ENCODE measurements at places on chromosomes 5 and 9.

GRCh38 chr5:175713930-175714329 lies 56.1 kb downstream of the HRH2 start:
- no peak for DNase-seq

GRCh38 chr5:26578002-26578401 lies 460.4 kb downstream of the CDH9 start:
- DNase-seq = no peak

- DNase-seq = no peak
Observed at GRCh38 chr5:128264564-128265360, 181.2 kb downstream of the SLC12A2 start.

- no peak for DNase-seq
Observed at GRCh38 chr9:95434116-95435073, 82.4 kb downstream of the PTCH1 start.

DNA sequence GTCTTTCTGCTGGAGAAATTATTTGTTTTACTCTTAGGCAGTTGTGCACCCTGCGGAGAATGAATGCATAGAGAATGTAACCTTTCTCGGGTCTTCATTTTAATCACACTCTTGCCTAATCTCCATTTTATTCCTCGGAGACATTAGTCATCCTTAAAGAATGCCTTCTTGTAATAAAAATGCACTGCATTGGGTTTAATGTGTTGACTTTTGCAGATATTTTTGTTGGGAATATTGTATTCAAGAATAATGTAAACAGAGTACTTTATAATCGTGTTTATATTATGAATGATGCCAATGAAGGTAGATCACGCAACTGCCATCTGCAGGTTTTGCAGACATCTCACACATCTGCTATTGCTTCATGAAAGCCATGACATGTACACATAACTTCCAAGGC lies 1093.9 kb upstream of the CDH6 start:
- DNase-seq = no peak

DNA sequence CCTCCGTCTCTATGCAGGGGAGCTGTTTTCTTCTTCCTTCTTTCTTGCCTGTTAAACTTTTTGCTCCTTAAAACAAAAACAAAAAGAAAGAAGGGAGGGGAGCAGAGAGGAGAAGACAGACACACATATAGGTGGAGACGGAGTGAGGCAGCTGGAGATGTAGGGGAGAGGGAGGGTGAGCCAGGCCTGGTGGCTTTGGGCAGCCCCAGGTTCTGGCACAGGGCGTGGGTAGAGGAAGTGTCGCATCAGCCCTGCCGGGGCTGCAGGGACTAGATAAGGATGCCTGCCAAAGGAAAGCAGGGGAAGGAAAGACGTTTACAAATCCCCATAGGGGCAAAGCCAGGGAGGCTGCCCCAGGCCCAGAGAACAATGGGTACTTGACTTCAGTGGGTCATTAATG lies 38.7 kb upstream of the PTGS1 start:
- DNase-seq = no peak

GRCh38 chr9:126114409-126114760 lies 212.2 kb upstream of the MVB12B start:
- DNase-seq = no peak

- DNase-seq = no peak
Observed at GRCh38 chr5:103532086-103532734, 30.4 kb downstream of the NUDT12 start.

DNA sequence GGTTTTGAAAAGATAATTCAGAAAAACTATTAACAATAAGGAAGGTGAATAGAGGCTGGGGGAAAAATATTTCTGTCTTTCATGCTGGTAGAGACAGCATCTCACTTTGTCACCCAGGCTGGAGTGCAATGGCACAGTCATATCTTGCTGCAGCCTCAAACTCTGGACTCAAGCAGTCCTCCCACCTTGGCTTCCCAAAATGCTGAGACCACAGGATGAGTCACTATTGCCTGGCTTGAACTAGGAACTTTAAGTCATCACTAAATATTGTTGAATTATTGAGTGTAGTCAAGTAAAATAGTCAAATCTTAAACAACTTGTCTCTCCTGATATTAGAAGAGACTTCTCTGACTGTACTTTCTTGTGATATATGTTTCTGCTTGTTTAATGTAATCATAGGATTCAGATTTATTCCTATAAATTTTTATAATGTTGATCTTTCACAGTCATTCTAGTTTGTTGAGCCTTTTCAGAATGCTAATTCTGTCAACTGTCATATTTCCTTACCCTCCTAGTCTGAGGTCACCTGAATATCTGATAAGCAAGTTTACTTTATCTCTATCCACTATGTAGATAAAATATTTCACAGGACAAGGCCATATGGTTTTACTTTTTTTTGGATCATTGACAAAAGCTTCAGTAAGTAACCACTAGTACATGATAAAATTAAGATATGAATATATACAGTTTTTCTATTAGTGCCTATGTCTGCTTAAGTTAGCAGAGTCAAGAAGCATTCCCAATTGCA lies 1696.5 kb downstream of the MAT2B start:
- no peak for DNase-seq

DNA sequence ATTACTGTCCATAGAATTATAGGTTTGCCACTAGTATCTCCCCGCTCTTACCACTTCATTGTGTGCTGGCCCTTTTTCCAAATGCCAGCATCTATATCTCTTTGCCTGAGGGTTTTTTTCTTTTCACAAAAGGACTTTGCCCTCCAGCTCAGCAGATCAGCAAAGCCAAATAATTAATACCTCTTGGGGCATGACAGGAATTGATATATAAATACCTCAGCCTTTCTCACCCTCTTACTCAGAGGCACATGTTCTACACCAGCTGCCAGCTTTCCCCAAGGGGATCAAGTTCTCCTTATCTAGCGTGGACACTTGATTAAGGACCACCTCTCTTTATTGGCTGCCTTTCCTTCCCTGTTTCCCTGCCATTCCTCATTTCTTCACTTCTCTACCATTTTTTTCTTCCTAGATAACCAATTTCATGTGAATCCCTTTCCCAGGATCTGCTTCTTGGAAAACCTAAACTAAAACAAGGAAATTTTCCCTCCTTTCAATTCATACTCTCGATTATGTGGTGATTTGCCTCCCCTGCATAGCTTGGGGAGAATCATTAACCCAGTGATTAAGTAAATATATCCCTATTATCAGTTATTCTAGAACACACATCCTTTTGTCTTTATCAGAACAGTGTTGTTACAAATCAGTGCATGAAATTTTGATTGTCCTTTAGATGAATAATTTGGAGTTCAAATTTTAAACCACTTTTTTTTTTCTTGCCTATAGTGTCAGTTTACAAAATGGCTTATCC lies 6.9 kb upstream of the NUDT12 start:
- no peak for DNase-seq

GRCh38 chr5:522899-523440 lies 1.3 kb downstream of the SLC9A3 start:
- DNase-seq = no peak

GRCh38 chr5:172837640-172838039 lies 3.6 kb downstream of the ERGIC1 start:
- DNase-seq = peak; percentile 68

- no peak for DNase-seq
Observed at GRCh38 chr5:143887903-143888665, 76.1 kb downstream of the HMHB1 start.

GRCh38 chr5:179192185-179192890 lies 132.2 kb downstream of the ZNF354C start:
- no peak for DNase-seq

DNA sequence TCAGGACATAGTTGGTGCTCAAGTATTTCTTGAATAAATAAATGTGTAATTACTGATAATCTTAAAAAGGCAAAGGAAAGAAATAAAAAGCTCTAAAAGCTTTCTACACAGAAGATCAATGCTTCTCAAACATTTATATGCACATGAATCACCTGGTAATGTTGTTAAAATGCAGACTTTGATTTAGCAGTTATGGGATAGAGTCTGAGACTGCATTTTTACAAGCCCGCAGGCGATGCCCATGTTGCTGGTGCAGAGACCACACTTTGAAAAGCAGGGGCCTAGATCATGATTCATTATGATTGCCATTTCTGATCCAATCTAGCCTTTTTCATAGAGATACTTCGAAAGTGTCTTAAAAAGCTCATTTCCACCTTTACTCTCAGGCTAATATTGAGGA lies 3.5 kb upstream of the CCDC152 start:
- no peak for DNase-seq

GRCh38 chr9:3525096-3525835 lies 535 bp downstream of the RFX3 start:
- no peak for DNase-seq

DNA sequence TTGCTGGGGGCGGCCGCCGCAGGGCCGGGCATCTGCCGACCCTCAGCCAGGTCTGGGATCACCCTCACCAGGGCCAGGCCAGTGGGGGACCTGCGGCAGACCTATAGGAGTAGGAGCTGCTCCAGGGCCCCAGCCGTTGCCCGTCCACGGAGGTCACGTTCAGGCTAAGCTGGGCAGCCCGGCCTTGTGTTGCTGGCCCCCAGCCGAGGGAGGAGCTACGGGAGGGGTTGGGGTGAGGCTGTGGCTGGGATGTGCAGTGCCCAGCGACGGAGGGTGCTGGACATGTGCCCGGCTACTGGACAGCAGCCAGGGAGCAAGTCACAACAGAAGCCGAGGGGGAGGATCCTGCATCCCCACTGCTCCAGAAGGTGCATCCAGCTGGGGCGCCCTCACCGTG lies 39.6 kb upstream of the SLC6A19 start:
- no peak for DNase-seq

GRCh38 chr9:89455356-89455824 lies 42.5 kb downstream of the SEMA4D start:
- no peak for DNase-seq

DNA sequence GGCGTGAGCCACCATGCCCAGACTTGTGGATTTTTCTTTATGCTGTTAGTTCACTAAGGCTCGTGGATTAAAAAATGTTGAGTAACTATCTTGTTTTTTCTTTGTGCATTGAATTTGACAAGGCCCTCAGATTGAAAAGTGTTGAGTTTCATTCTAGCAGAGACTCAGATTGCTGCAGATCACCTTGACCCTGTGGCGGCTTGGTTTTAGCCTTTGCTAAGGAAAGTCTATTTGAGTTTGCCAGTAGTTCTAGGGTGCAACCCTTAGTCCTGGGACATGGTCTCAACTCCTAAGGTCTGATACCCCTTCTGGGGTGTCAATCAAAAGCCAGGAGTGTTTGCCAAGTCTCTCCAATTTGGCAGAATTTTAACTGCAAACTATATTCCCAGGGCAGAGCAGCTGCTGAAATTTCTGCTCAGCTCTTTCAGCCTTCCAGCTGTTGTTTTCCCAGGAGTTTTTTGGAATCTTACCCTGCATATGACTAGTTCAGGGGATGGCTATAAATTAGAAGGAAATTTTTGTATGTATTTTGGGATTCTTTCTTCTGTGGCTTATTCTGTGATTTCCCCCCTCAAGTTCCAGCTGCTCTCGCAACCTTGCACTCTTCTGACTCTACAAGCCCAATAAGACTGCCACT lies 84.3 kb upstream of the HAND1 start:
- no peak for DNase-seq

DNA sequence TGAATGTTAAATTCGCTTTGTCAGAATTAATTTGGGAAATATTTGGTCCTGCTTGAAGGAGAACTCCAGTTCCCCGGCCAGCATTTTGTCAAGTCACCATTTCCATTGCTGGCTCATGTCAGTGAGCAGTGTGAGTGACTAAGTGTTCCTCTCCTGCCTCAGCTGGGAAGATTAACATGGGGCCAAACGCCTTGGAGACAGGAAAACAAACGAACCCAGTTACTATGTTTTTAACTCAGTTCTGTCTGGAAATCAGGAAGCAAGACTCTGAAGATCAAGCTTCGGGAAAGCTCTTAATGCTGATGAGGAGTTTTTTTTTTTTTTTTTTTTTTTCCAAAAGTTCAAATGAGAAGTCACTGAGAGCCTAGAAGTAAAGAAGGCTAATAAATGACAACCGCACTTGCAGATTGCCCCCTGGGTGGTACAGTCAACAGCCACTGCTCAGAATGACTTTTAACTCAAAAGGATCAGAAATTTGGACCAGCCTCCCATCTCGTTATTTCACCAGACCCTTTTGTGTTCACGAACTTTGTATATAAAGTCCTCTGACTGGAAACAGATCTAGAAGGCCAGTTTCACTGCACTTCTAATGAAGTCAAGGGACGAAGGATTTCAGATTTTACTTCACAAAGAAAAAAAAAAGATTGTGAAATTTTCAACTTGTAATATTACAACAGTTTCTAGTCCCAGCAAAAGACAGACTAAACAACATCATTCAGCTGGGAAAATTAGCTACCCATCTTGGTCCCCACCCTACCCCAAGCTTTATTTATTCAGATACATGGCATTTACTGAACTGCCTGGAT lies 121.3 kb downstream of the LHFPL2 start:
- DNase-seq = no peak

- no peak for DNase-seq
Observed at GRCh38 chr9:23764219-23764618, 61.8 kb downstream of the ELAVL2 start.

GRCh38 chr9:136623842-136624183 lies 38.9 kb upstream of the EGFL7 start:
- no peak for DNase-seq
